ENCODE measurements at places on chromosomes 16 and 17. TPM values are rescaled to one million over a fixed set of nuclear protein-coding genes. Genes with fewer than 3 reads are reported as not detected.

Gene DOC2B
- 10.8 TPM for total RNA-seq

Gene KRT27
- total RNA-seq = not detected

DNA sequence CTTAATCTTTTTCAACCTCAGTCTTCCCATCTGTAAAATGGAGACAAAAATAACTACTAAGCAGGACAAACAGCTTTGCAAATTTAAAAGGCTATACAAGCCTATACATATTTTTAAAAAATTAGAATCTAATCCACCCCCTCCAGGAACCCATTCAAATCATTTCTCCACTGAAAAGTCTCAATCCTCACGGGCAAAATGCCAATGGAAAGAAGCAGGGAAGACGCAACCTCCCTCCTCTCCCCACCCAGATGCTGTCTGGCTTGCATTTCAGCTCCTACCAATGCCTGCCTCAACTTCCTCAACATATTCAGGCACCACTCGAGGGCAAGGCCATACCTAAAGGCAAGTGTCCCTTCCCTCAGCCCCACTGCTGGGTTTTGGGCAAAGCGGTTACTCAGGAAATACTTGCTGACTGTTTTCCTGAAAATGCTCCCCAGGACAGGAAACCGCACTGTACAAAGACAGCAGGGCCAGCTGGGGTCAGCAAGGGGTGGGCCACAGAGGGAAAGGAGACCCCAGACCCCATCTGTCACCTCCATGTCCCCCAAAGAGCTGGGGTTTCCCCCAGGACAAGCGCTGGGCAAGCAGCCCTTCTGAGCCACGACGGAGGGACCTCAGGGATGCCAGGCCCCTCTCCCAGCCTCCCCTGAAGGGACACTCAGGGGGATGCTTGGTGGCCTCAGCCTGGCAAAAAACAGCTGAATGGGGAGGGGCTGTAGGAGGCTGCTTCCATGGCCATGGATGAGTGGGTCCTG, 47.7 kb upstream of the DOC2B start:
- ATAC-seq = no peak

Gene PIK3R5
- total RNA-seq = 8.9 TPM

Gene EVI2B
- total RNA-seq = 7.3 TPM

- ATAC-seq = no peak
Observed at GRCh38 chr17:54177606-54178308, 355.0 kb downstream of the KIF2B start.

- ATAC-seq = no peak
Observed at GRCh38 chr17:73495641-73496040, 148.6 kb downstream of the SDK2 start.

DNA sequence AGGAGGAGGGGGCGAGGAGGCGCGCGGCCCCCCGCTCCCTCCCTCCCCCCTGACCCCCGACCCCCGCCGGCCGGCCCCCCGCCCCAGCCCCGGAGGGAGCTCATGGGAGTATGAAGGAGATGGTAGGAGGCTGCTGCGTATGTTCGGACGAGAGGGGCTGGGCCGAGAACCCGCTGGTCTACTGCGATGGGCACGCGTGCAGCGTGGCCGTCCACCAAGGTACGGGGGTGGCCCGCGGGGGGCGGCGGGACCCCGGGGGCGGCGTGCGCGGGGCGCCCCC, 390 bp downstream of the MLLT6 start:
- ATAC-seq = no peak

- ATAC-seq = no peak
Observed at GRCh38 chr16:64013856-64014255, 1108.0 kb downstream of the CDH11 start.

DNA sequence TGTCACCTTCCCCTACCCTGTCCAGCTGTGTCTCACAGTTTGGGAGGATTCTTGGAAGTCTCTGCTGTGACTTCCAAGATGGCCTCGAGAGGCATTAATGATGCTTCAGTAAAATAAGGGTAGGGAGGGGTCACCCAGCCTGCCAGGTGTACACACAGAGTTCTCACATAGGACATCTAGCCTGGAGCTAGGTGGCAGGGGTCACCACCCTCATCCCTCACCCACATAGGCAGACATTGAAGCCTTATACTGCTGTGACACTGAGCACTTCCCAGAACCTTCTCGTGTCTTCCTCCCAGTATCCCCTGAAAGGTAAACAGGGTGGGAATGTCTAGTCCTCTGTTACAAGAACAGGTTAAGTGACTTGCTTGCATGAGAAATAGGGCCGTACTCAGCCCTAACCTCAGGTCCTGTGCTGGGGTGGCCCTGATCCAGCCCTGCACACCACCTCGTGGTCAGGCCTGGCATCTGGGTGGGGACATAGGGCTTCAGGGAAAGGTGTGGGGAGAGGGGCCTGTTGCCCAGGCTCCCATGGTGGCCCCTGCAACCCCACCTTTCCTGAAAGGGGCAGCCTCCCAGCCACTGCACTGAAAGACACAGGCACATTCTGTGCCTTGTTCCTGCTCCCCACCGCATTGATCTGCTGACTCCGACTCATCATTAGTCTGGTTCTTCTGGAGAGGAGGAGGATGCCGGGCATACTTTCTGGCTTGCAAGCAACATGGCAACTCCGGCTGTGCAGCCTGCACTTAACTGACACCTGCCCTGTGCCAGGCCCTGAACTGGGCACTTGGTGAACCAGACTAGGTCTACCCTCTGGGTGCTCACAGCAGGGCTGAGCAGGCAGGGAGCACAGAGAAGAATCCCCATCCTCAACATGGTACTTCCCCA, 3.6 kb upstream of the MMP15 start:
- ATAC-seq = no peak

DNA sequence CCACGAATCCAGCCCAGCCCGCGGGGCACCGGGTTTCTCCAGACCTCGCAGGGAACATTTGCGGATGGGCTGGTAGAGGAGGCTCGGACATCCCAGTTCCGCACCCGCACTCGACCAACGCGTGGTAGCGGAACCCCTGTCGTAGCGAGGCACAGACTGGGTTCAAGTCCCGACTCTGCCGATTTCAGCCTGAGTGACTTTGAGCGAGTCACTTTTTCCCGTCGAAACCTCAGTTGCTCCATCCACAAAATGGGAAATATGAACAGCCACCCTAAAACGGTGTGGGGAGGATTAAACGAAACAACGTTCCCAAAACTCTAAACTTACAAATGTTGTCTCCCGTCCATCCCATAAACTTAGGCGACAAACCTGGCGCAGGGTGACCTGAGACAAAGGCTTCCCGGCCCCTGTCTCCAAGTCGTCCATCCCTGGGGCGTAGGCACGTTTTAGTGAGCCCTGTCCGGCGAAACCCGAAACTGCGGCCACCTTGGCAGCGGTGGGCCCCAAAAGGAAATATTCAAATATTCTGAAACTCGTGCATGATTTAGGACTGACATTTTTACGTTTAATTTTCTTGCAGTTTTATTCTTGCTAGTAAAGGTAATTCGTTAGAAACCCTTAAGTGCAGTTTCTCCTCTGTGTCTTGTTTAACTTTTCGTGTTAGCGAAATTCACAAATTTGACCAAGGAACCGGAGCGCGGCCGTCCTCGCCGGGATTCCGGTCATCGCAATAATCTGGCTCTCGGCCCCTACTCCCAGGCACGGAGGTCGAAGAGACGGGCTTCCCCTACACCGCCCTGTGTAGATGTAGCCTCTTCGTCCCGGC, 1.9 kb upstream of the MLLT6 start:
- ATAC-seq = no peak

Gene KREMEN2
- not detected for total RNA-seq

DNA sequence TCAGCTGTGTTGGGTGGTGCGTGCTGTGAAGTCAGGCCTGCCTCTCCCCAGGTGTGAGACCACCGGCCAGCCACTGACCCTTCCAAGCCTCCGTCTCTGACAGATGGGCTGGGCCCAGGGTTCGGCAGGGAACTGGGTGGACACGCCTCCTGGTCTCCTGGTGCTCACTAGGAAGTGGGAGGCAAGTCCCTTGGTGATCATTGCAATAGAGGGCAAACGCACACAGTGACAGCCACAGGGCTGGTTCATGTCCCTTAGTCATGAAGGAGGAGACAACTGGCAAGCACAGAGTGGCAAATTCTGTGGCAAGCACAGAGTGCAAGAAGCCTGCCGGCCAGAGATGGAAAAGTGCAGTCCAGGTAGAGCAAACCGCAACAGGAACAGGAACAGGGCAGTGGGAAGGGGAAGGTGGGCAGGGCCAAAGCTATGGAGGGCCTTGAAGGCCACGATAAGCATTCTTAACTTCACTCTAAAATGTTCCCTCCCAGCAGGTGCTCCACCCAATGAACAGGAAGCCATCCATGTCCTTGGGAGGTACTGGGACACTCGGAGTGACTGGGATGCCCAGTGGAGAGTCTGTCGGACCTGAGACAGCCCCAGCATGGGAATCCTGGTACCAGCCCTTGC, 21.9 kb downstream of the USP7 start:
- ATAC-seq = no peak

GRCh38 chr17:45975640-45976295, 23.3 kb upstream of the STH start:
- peak; percentile 19 for ATAC-seq

GRCh38 chr16:22721511-22722100, 92.4 kb upstream of the HS3ST2 start:
- ATAC-seq = no peak

Gene CDH11
- total RNA-seq = 78.9 TPM

DNA sequence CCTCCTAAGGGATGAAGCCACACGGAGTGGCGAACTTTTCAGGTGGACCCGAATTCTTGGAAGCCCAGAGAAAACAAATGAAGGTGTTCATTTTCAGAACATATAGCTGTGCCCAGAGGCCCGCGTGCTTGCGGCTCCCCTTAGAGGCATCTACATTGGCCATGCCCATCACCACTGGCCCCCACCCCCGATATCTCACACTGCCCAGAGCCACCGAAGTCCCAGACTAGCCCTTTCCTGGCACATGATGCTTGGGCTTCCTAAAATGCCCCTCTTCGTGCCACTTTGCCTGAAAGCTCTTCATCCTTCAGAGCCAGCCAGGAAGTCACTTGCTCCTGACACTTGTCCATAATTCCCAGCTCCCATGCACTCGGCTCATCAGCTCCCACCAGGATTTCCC, 2.1 kb upstream of the HEXIM1 start:
- ATAC-seq = no peak

Gene HS3ST6
- not detected for total RNA-seq

DNA sequence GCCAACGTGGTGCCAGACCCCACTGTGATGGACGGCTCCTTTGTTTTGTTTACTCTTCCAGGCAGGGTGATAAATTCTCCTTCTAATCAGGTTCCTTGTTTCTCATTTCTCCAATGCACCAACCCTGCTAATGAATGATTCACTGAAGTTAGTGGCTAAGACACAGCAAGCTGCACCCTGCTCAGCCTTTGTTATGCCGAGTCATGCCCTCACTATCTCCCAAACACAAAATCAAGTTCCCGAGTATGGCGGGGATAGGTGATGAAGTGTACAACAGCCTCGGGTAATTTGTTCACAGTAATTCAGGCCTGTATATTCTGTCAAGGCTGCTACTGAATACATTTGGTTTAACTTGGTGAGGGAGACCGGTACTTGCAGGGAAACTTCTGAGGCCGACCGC, 83.8 kb upstream of the HS3ST4 start:
- no peak for ATAC-seq

Gene CFAP119
- total RNA-seq = not detected

GRCh38 chr17:19755821-19756510, 7.9 kb upstream of the ALDH3A1 start:
- no peak for ATAC-seq

- ATAC-seq = no peak
Observed at GRCh38 chr17:28667870-28668269, 5.9 kb downstream of the SUPT6H start.
